ENCODE measurements at places on chromosomes 11 and 22.

- no peak for DNase-seq
These were observed 65.6 kb downstream of the CCDC81 start for GRCh38 chr11:86440305-86440716.

DNA sequence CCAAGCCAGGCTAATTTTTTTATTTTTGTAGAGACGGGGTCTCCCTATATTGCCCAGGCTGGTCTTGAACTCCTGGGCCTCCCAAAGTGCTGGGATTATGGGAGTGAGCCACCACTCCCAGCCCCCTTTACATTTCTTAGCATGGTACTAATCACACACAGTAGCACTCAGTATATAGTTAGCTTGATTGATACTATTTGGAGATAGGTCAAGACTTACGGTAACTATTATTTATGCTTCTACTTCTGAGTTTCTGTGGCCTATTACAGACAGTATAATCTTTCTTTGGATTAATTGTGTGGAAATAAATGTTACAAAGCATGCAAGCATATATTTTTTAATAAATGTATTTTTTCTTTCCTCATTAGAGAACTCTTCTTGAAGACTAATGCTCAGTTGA is 192.2 kb downstream of the UVRAG start:
- no peak for DNase-seq

- no peak for DNase-seq
These were observed 467 bp downstream of the EPS8L2 start for GRCh38 chr11:706439-706956.

DNA sequence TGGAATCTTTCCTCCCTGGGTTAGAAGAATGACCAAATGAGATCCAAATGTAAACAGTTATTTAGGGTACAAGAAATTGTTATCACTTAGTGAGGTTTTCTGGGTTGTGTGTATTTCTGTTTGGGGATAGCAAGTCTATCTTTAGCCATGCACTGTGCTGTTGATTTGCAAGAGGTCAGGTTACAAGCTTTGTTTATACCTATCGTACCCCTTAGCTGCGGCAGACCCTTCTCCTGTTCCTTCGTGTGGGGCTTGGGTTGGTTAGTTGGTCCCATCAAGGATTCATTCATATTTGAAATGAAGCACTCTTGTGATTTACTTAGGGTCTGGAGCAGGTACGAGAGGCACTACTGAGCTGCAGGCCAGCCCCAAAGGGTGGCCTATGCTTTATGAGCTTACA is 72.6 kb downstream of the USP35 start:
- DNase-seq = no peak

DNA sequence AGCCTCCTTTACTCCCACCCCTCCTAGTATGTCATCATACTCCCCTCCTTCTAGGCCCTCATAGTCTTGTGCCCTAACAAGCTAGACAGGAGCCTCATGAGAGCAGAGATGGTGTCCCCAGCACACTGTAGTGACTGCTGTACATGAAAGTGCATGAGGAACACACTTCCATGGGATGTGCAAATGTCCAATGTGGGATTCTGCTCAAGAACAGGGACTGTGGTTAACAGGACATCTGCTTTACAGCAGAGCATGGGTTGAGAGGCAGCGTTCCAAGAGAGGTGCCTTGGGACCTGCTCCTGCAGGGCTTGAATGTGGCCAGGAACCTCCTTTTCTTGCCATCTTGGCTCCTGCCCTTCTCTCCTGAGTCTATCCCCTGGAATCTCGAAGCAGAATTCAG is 45.3 kb downstream of the HIRA start:
- no peak for DNase-seq

GRCh38 chr11:2730272-2731129 is 30.7 kb upstream of the KCNQ1OT1 start:
- no peak for DNase-seq
